CD4-positive, alpha-beta T cell treated with Interleukin-21 for 1 hour (primary cell): ENCODE measurements at places on chromosomes 3 and 15.

DNA sequence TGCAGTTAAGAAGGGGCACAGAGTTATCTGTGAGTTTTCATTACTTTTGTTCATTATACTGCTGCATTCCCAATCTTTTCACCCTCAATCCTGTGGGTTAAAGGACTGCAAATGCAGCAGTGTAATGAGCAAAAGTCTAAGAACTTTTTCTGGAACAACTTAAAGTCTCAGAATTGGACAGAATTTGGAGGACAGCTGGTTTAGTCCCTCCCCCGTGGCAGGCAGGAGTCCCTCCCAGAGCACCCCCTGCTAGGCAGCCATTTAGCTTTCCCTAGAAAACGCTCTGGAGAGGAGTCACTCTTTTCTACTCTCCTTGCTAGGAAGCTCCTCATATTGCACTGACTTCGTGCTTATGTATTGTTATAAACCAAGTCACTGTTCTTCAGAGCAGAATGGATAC, 156.3 kb upstream of the UBE2E1 start:
- DNase-seq = no peak

GRCh38 chr3:126013751-126014156, 44.8 kb downstream of the ROPN1B start:
- DNase-seq = no peak

DNA sequence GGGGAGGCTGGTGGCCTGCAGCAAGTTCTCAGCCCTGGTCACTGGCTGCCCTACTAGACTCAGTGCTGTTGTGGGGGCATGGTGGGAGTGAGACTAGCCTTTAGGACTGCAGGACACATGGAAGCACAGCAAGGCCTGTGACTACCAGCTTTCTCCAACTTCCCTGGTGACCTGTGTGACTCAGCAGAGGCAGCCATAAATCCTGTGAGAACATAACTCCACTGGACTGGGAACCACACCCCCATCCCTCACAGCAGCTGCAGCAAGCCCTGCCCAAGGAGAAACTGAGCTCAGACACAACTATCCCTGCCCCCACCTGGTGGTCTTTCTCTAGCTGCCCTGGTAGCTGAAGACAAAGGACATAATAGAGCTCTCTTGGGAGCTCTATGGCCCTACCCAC, 111.3 kb downstream of the DCLK3 start:
- DNase-seq = no peak

GRCh38 chr3:33312361-33312760, 35.1 kb downstream of the FBXL2 start:
- DNase-seq = no peak

GRCh38 chr3:172580680-172581401, 57.6 kb upstream of the TNFSF10 start:
- DNase-seq = no peak

- no peak for DNase-seq
Observed at GRCh38 chr3:152549263-152549662, 280.5 kb downstream of the MBNL1 start.

GRCh38 chr3:171511450-171511849, 51.2 kb upstream of the TNIK start:
- no peak for DNase-seq

GRCh38 chr15:29071882-29072273, 186.1 kb downstream of the APBA2 start:
- DNase-seq = no peak

- DNase-seq = no peak
Observed at GRCh38 chr3:106065831-106066230, 197.0 kb upstream of the CBLB start.

GRCh38 chr3:45269952-45270351, 43.9 kb upstream of the TMEM158 start:
- DNase-seq = no peak

- no peak for DNase-seq
Observed at GRCh38 chr3:182925330-182925943, 54.9 kb downstream of the DCUN1D1 start.

DNA sequence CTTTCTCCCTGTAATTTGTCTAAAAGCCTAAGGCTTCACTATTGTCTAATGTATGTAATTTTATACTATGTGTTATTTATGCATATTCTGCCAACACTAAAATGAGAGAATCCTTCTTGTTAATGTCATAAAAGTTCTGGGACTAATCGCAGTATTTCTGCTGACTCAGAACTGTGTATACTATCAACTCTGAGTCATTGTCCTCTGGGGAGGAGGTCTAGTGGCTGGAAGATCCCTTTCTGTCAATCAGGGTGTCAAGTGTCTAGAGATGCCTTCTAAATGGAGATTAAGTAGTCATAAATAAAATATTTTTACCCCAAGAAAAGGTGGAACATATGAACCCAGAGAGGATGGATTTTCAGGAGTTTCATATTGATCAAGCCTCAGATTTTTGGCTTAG, 473.4 kb downstream of the AGBL1 start:
- DNase-seq = no peak

GRCh38 chr3:29668728-29669127, 387.9 kb downstream of the RBMS3 start:
- DNase-seq = no peak
